ENCODE measurements at places on chromosomes 2 and 18.

DNA sequence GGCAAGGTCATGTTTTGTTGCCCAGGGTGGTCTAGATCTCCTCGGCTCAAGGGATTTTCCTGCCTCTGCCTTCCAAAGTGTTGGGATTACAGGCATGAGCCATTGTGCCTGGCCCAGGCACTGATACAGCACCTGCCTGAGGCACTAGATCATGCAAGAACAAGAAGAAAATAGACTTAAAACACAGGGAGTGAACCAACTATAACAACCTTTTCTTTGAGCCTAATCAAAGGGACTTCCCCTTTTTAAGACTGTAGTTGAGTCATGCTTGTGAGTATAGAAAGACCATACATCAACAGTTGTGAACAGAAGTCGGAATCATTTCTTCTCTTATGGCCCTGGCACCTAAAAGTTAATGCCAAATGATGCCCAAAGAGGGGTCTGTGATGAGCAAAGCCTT, 47.9 kb upstream of the MAPRE2 start:
- ATAC-seq = peak; percentile 91

DNA sequence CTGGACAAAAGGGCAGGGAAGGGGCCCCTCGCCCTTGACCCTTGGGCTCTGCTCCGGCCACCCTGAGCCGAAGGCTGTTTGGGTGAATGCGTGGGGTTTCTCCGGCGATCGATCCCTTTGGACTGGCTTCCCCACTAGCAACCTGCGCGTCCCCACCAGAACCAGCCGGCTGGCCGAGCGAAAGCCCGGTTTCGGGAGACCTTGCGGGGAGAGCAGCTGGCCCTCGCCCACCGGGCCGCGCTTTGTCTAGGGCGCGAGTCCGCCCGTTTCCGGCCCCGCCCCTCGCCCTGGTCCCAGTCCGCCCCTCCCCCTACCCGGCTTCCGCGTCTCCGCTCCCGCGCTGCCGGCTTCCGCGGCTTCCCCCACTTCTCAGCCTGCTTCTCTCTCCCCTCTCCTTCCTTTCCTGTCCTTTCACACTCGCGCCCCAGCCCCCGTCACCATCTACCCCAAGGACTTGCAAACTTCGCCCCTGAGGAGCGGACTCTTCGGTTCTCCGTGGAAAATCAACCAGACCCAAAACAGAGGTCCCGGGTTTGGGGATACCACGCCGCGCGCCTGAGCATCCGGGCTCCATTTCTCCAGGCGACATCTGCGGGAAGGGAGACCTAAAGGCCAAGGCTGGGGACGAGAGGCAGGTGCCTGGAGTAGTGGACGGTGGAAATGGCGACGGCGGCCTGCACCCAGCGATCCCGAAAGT, 48.0 kb upstream of the ATP6V1B1 start:
- peak; percentile 74 for ATAC-seq

DNA sequence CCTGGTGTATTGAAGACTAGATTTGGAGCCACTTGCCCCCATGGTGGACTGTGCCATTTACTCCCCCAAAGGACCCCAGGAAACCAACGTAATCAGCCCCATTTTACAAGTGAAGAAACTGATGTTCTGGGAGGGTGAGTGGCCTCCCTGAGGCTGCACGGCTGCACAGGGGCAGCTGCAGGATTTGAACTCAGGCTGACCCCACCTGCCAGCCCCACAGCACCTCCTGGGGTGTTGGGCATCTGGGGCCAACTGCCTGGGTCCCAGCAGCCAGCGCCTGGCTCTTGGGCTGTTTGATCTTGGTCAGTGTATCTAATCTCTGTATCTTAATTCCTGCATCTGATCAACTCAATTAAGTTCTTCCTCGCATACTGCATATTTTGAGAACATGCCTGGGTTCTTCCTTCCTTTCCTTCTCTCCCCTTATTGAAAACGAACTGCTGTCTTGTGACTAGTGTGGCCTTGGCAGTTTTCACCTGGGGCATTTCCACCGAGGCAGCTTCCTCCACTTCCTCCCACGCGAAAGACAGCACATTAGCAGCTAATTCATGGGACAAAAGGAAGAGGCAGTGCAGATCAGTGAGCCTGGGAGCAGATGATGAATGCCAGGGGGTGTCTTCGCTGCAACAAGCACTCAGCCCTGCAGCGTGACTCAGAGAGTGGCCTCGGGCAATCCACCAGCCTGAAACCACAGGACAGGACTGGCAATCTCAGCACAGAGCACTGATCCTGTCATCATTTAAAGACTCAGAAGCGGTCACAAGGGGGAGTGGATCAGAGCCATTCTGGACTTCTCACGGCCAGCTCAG, 184.1 kb upstream of the RAB12 start:
- ATAC-seq = peak; percentile 59

- peak; percentile 37 for ATAC-seq
Observed at GRCh38 chr2:85248773-85249509, 78.8 kb downstream of the TGOLN2 start.

- peak; percentile 90 for ATAC-seq
Observed at GRCh38 chr2:7272210-7272609, 355.0 kb downstream of the RNF144A start.

- no peak for ATAC-seq
Observed at GRCh38 chr2:242075168-242075567, 205.6 kb downstream of the RTP5 start.

Measured in esophagus mucosa (tissue), 1 donor.